ENCODE measurements at places on chromosomes 5 and 9.

DNA sequence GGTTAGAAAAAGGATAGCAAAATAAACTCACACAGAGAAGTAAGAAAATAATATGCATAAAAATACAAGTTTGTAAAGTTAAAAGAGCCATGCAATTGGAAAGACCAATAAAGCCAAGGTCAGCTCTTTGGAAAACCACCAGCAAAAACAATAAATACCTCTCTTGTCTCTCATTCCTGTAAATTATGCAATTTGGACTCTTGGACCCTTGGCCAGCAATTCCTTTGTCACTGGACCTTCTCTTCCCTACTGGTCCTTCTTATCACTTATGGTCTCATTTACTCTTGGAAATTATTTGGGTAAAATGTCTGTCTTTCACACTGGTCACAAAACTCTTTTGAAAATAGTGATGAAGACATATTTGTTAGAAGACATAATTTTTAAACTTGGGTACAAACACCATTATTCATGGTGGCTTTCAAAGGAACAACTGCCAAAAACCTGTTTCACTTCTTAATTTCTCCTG, 379.5 kb downstream of the TMEM232 start:
- DNase-seq, result no peak

- DNase-seq, result no peak
Observed at GRCh38 chr5:2715856-2716255, 35.6 kb downstream of the IRX2 start.

DNA sequence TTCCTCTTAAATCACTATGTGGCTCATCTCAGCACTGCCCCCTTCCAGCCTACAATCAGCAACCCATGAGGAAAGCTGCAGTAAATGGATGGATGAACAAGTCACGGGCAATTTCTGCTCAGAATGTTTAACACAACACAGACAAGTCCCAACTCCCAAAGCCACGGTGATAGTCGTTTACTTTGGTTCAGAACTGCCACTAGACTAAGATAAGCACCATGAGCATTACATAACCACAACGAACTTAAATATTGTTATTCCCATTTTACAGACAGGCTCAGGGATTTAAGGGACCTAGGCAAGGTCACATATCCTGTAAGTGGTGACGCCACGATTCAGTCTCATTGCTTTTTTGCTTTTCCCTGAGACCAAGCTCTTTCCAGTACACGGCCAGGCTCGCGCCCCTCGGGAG, 2.0 kb upstream of the SMIM27 start:
- DNase-seq, result no peak

DNA sequence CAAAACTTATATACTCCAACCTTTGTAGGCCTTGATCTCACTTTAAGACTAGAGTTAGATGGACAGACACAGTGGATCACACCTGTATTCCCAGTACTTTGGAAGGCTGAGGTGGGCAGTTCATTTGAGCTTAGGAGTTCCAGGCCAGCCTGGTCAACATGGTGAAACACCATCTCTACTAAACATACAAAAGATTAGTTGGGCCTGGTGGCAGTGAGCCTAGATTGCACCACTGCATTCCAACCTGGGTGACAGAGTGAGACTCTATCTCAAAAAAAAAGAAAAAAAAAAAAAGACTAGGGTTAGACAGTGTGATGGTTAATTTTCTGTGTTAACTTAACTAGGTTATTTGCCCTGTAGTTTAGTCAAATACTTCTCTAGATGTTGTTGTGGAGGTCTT, 74.1 kb downstream of the CFAP95 start:
- DNase-seq, result no peak

DNA sequence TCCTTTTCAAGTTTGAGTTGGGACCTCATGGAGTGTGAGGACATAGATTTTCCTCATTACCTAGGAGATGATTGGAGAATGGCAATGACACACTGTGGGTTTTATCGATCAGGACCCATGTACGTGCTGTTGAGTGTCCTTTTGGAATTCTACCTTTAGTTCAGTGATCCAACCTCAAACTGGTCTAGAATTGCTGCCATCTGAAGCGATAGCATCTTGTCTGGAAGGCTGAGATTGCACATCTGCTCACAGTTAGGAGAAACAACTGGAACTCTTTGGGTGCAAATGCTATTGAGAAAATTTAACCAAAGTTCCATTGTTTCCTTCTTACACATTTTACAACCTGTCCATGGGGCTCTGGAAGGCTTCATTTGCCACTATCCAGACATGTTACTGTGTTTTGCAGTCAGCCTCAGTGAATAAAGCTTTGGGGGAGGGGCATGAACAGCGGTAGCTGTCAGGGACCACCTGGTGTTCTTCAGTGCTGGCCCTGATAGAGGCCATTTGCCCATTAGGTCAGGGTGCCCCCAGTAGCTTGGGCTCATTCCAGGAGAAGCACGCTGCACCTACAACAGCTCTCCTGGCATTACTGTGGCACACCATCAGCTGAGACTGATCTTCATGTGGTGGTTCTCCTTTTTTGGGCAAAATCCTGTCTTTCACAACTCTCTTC, 123.1 kb downstream of the PDE8B start:
- DNase-seq, result no peak

- no peak for DNase-seq
Observed at GRCh38 chr5:68646144-68646543, 430.6 kb downstream of the PIK3R1 start.

- no peak for DNase-seq
Observed at GRCh38 chr5:67353500-67354450, 157.2 kb upstream of the CD180 start.

DNA sequence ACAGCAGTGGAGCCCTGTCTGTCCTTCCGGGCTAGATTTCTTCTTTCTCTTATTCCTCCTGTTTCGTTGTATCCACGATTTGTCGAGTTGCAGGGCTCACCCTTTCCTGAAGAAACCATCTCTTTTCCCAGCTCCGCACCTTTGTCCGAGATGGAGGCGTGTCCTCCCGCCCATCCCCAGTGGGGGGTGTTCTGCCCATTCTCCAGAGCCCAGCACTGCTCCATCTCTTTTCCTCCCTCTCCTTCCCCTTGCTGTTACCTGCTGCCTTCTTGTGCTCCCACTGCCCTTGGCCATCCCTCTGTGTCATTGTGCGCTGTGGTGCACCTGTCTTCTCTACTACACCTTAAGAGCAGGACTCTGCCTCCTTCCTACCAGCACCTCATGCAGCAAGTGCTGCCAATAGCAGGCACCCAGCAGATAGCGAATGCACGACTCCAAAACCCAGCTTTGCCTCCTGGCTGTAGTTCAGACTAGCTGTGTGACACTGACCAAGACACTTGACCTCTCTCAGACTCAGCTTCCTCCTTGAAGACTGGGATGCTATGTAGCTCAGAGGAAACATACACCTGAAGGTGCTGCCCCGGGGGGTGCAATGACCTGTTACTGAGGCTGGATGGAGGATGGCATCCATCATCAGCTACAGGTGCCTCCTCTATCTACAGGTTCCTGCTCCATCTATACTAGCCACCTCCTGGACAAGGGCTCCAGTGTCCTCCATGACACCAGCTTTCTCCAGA, 8.9 kb downstream of the OR13J1 start:
- DNase-seq, result no peak

- DNase-seq, result no peak
Observed at GRCh38 chr5:39555788-39556187, 131.0 kb upstream of the DAB2 start.

- DNase-seq, result no peak
Observed at GRCh38 chr5:29134418-29134817, 2059.1 kb upstream of the CDH6 start.

DNA sequence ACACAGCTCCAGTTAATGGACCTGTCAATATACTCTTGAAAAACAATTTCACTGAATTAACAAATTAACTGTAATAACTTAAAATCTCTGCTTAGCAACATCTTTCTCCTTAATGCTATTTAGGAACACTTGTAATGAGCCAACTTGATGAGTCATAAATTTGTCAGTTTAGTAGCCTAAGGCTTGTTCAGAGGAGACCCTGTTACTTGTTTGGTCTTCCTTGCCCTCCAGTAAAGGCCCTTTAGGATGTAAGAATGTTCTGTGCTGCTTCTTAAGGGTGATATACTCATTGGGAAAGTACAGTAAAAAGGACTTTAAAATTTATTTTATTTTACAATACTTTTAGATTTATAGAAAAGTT, 11.4 kb upstream of the MATR3 start:
- no peak for DNase-seq

GRCh38 chr5:167639766-167640165, 651.7 kb upstream of the WWC1 start:
- no peak for DNase-seq

- no peak for DNase-seq
Observed at GRCh38 chr9:93587651-93588347, 11.4 kb downstream of the PHF2 start.

- DNase-seq, result no peak
Observed at GRCh38 chr9:32716425-32716824, 66.9 kb upstream of the TMEM215 start.

DNA sequence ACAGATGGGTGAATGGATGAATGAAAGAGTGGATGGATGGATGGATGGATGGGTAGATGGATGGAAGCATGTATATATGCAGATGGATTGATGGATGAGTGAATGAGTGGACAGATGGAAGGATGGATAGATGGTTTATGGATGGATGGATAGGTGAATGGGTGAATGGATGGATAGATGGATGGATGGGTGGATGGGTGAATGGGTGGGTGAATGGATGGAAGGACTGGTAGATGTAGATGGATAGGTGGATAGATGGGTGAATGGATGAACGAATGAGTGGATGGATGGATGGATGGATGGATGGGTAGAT, 85.1 kb downstream of the COL5A1 start:
- DNase-seq, result no peak

DNA sequence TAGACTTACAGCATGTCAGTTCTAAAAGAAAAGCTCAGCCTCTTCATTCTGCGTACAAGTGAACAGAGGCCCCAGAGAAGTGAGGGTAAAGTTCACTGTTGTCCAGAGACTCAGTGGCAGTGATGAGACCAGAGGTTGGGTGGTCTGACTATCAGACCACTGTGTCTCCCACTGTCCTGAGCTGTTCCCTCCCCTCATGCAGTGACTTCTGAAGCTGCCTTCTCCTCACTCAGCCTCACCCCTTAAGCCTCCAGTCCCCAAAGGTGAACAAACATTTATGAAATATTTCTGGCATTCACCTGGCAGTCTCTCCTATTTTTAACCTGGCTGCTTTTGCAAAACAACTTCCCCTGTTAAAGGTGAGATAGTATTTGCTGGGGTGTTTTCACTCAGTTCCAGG, 54.7 kb downstream of the ABLIM3 start:
- no peak for DNase-seq

DNA sequence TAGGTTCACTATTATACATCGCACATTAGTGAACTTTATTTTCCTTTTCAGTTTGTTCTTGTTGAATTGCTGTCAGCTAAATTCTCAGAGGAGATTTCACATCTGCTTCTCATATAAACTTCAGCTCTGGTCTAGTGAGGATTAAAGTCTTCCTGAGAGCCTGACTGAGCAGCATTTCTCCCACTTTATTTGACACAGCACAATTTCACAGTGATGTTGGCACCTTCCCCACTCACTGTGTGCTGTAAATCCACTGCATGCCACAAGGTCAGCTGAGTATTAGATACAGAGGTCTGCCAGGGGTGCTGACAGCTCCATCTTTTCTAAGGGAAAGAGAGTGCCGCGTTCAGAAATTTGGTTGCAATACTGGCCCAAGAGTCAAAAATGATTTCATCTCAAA, 567.4 kb downstream of the PRR16 start:
- no peak for DNase-seq

- DNase-seq, result no peak
Observed at GRCh38 chr5:123520677-123521247, 8.8 kb downstream of the CSNK1G3 start.

DNA sequence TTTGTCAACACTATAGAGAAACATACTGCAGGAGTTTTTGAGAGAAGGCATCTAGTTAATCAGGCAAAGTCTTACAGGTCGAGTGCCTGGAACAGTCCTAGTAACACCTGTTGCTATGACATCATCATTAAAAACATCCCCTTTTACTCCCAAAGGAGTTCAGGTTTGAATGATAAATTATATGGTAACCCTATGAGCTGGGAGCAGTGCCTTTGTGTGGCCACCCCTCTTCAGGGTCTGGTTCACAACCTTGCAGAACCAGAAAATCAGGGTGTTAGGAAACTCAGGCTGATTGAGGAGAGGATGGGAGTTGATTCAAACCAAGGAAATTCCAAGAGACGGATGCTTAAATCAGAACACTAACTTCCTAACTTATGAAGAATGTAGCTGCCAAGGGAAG, 179.1 kb upstream of the RASEF start:
- no peak for DNase-seq

- DNase-seq, result no peak
Observed at GRCh38 chr5:180540050-180540694, 46.0 kb downstream of the CNOT6 start.

DNA sequence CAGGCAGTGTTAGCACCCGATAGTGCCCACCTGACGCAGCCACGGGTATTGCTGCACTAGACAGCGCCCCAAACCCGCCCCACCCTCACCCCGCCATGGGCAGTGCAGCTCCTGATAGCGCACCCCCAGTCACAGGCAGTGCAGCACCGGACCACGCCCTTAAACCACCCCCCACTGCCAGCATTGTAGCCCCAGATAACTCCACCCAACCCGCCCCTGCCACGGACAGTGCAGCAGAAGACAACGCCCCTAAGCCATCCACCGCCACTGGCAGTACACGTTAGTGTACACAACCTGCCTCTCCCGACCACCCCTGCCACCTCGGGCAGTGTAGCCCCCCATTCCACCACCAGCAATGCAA, 825 bp upstream of the PCAT7 start:
- DNase-seq, result no peak

DNA sequence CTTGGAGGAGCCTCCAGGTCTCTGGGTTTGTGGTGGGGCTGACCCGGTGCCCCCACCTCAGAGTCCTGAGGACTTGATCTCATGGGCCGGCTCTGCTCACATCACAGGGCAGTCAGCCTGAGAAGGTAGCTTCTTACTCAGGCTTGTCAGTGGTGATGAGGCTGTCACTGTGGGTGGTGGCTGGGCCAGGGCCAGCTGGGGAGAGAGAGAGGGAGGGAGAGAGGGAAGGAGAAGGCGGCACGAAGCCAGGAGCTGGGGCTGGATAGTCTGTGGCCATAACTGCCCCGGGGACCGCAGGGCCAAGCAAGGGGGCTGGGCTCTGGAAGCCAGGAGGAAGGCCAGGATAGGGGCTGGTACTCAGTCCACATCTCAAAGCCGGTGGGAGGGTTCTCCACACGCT, 6.5 kb downstream of the NTNG2 start:
- DNase-seq, result no peak

DNA sequence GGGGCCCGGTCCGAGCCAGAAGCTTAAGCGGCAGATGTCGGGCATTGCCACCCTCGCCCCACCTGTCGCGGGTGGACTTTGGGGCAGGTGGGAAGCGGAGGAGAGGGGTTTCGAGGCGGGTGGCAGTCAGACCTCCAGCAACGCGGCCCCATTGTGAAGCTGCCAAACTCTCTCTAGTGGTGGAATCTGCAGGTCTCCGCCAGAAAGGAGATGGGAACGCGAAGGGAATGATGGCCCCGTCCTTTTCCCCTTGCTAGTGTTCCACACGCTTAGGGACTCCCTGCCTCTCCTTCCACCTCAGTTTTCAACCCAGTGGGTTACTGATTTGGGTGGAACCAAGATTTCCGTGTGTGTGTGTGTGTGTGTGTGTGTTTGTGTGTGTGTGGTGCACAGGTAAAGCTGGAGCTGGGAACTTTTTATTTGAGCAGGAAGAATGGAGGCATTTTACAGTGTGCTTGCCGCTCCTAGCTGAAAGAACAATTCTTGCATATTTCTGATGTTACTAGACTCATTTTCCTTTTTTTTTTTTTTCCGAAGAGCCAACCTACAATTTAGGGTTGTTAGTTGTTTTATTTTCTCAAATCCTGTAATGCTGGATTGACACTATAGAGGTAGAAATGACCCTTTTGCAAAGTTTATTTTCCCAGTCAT, 1.3 kb downstream of the MACIR start:
- DNase-seq, result no peak

- DNase-seq, result no peak
Observed at GRCh38 chr9:98907055-98907454, 36.7 kb upstream of the COL15A1 start.
